Muscle of leg (tissue), 16 donors: ENCODE measurements at places on chromosomes 12 and 14.

- no peak for DNase-seq
These were observed 47.9 kb downstream of the SDR9C7 start for GRCh38 chr12:56886319-56886718.

- DNase-seq = no peak
These were observed 82.8 kb downstream of the RIN3 start for GRCh38 chr14:92596331-92596907.

DNA sequence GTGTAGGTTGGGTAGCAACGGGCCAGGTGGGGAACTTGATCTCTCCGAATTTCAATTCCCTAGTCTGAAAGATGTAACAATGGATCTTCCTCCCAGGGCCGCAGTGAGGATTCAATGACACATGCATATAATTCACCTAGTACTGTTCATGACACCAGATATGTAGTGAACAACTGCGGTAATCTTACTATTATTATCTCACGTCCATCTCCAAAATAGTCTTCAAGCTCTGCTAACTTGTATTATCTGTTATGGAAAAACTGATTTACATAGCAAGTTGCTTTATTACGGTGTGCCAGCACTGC, 26.4 kb downstream of the MOK start:
- DNase-seq = no peak

GRCh38 chr14:94157197-94157596, 16.9 kb upstream of the PPP4R4 start:
- no peak for DNase-seq

- DNase-seq = no peak
These were observed 79.7 kb downstream of the SPTB start for GRCh38 chr14:64800000-64800399.

GRCh38 chr12:51862947-51863346, 14.4 kb upstream of the FIGNL2 start:
- DNase-seq = no peak

DNA sequence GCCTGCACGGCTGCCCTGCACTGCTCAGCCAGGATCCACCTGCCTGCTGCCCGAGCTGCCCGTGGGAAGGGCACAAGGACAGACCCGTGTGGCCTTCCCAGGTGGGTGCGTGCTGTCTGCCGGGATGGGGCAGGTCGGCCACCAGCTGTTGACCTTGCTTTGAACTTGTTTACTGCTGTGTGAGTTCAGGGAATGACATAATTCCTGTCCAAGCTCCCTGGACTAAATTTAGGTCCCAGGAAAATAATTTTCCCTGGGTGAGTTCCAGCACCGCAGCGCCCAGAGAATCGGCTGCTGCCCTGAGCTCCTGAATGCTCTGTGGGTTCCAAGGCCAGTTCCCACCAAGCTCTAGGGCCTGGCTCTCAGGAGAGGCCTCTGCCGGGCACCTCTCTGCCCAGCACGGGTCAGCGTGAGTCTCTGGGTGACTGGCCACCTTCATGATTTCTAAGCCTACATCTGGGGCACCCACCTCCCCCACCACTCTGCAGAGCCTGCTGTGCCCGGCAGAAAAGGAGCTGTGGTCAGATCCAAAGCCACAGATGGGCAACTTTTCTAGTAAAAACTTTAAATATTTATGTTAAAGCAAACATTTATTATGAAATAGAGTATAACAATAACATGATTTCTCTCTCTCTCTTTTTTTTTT, 27.2 kb upstream of the MLXIP start:
- peak; percentile 49 for DNase-seq

DNA sequence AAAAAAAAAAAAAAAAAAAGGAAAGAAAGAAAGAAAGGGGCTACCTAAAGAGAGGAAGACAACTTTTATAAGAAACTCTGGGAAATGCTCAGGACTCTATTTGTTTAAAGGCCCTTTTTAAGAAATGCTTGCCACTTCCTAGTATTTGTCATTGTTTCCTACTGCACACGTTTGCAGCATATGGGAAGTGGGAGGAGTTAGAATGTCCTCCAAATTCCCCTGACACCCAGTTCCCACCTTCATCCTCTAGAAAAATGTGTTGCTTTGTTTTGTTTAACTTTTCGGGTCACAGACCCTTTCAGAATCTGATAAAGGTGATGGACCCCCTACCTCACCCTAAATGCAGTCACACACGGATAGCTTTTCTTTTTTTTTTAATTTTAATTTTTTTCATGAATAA, 40.8 kb downstream of the NINJ2 start:
- DNase-seq = peak; percentile 79

- peak; percentile 46 for DNase-seq
These were observed 2.2 kb downstream of the TEDC1 start for GRCh38 chr14:105492971-105493871.

GRCh38 chr14:101476916-101477553, 84.3 kb upstream of the DIO3 start:
- DNase-seq = no peak

GRCh38 chr12:76627346-76628135, 68.0 kb upstream of the OSBPL8 start:
- DNase-seq = peak; percentile 28

DNA sequence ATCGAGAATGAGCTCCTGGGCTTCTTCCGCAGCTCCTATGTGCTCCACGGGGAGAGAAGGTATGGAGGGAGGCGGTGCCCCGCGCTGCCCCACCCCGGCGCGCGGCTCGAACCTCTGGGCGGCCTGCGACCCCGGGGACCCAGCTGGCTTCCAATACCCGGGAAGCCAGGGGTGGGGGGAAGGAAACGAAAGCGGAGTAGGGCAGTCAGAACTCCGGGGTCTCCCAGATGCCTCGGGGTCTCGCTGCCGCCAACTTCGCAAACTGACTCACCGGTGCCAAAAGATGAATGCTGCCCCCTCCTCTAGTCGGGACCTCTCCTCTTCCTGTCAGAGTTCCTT, 1.3 kb downstream of the TRHDE start:
- DNase-seq = peak; percentile 4
